Stimulated activated CD4-positive, alpha-beta T cell treated with anti-CD3 and anti-CD28 coated beads, Interleukin-1b, Interleukin-23, amount 100 ng/mL, for 1 hour (primary cell): ENCODE measurements at places on chromosomes 2 and 18.

DNA sequence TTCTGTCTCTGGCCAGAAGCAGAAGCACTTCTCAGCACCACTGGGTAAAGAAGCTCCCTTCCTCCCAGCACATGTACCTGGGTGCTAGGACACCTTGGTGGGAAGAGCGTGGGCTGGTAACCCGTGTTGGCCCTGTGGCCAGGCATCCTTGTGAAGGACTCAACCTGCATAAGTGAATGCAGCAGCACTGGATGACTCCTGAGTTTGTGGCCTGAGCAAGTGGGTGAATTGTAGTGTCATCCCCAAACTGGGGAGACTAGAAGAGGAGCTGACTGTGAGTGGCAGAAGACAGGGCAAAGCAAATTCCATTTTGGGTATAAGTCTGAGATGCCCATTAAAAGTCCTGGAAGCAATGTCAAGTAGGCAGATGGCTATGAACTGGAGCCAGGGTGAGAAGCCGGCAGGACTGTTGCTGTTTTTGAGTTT is 63.4 kb downstream of the STAT1 start:
- DNase-seq, result no peak

- DNase-seq, result no peak
Measured at GRCh38 chr18:57107140-57107832, 39.6 kb upstream of the BOD1L2 start.

GRCh38 chr2:104430359-104430740 is 423.6 kb upstream of the POU3F3 start:
- DNase-seq, result no peak

DNA sequence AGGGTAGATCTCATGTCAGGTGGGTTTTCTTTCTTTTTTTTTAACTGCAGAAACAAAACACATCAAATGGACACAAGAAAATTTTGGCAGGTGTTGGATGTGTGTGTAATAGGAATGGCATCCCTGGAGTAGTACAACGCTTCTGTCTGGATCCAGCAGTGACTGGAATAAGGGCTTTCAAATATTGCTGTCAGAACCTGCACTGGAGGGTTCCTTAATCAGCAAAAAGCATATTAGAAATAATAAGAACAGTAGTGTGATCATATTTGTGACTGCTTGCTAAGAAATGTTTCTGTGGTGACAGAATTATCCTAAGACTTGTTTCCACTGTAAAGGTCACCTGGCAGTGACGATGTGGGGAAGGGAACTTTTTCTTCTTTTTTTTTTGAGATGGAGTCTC is 30.8 kb downstream of the CREG2 start:
- DNase-seq, result no peak

DNA sequence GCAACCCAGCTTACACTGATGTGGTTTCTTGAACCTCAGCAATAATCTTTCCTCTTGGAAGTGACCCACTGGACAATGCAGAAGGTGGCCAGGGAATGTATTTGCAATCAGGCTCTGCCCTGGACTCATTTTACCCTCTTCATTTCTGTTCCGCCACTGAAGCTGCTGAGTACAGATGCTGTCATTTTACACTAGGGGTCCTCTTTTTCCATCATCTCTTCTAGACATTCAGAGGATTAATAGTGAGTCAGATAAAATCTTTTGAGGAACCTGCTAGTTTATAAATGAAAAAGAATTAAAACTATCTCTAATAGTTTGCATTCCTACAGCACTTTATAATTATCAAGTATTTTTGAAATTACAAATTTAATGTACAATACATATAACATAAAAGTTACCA is 87.9 kb upstream of the PNPT1 start:
- no peak for DNase-seq

- no peak for DNase-seq
Measured at GRCh38 chr18:8828300-8828699, 122.9 kb downstream of the MTCL1 start.

- no peak for DNase-seq
Measured at GRCh38 chr2:171087547-171087946, 73.1 kb downstream of the TLK1 start.

- no peak for DNase-seq
Measured at GRCh38 chr2:15722980-15723379, 131.3 kb downstream of the DDX1 start.

GRCh38 chr2:121388371-121388770 is 103.4 kb upstream of the TFCP2L1 start:
- no peak for DNase-seq

GRCh38 chr2:152730591-152731333 is 12.3 kb downstream of the ARL6IP6 start:
- DNase-seq, result no peak

DNA sequence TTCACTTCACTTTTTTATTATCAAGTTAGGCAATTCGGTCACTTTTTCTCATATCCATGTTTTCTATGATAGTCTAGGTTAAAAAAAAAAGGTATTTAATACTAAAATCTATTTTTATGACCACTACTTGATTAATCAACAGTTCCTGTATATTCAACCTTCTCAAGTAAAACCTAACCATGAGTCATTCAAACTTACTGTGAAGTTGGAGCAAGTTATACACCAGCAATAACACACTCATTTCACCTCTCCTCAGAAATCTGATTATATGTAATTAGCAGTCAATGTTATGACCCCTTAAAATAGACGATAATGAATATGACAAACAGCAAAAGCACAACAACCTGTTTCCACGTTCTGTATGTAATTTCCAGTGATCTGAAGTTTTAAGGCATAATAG is 35.0 kb upstream of the ADAM17 start:
- no peak for DNase-seq

DNA sequence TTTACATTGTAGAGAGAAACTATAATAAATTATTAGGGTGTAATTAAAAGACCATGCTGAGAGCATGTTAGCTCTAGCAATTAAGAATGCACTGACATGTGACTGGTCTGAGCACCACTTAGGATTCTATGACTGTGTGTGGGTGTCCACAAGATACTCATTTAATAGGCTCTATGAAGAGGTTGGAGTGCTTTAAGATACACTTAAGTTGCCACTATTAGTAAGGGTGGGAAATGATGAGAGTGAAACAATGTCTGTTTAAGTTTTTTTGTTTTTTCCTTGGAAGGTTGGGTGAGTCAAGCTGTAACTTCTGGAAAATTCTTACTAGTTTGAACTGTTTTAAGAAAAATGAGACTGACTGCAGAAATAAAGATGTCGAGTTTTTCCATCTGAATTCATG is 1.8 kb upstream of the FAP start:
- no peak for DNase-seq

DNA sequence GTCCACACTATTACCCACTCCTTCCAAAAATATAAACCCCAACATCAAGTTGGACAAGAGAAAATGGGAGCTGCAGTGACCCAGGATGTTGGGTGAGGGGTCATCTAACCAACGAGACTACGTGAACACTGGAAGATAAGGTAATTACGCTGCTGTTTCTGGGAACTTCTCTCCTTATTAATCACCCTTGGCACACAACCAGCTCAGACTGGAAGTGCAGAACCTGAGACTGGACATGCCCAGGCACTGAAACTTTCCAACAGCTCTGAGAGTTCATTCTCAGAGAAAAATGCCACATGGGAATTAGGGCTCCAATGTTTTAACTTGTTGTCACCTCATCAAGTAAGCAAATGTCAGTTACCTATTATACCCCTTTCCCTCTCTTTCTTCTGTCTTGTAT is 135.3 kb downstream of the CCDC148 start:
- no peak for DNase-seq

GRCh38 chr2:24285484-24286152 is 74.7 kb downstream of the ITSN2 start:
- no peak for DNase-seq

GRCh38 chr2:180150606-180151005 is 143.5 kb upstream of the CWC22 start:
- no peak for DNase-seq

DNA sequence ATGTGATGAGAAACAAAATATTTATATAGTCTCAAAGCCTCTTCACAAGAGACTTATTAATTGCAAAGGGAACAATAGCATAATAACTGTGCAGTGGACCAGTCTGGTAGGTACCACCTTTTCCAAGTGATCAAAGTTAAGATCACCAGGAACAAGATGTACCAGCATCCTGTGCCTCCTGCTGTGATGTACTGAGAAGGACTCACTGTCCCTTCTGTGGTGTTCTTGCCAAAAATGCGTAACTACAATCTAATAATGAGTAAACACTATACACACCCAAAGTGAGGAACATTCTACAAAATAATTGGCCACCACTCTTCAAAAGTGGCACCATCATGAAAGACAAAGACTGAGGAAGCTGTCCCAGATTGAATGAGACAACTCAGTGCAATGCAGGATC is 14.5 kb downstream of the GNLY start:
- DNase-seq, result no peak

DNA sequence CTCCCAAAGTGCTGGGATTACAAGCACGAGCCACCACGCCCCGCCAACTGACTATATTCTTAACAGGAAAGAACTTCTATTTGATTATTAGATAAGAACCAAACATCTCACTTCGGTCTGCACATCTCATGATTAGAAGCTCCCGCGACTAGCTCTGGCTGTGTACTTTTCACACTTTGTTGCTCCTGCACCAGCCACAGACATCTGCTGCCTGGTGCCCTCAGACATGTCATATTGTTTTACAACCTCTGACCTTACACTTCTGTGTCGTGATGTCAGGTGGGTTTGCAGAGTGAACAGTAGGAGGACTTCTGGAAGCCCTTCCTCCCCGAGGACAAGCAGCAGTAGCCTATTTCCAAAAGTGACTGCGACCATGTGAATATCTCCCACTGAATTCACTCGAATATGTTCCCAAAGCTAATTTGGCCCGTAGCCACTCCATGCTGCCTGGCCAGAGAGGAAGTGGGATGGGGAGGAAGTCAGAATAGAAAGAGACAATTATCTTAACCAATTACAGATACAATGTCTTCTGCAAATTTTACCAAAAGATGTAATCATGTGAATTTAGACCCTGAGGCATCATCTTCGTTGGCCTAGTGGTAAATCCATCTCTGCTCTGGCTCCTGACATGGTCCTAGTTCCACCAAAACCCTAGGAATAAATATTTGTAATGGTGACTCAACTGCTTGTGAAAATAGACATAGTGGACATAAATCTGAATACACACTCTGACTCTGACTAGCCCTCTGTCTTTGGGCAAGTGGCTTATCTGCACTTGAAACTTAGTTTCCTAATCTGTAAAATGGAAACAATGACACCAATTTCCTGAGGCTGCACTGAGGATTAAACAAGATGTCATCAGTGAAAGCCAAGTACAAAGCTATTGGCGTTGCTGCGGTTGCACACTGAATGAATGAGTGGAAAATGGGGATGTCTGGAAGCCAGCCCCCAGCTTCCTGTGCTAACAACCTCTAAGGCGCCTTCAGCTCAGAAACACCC is 406.1 kb downstream of the LRATD1 start:
- no peak for DNase-seq

- DNase-seq, result no peak
Measured at GRCh38 chr2:232410238-232410900, 3.7 kb downstream of the ALPG start.

DNA sequence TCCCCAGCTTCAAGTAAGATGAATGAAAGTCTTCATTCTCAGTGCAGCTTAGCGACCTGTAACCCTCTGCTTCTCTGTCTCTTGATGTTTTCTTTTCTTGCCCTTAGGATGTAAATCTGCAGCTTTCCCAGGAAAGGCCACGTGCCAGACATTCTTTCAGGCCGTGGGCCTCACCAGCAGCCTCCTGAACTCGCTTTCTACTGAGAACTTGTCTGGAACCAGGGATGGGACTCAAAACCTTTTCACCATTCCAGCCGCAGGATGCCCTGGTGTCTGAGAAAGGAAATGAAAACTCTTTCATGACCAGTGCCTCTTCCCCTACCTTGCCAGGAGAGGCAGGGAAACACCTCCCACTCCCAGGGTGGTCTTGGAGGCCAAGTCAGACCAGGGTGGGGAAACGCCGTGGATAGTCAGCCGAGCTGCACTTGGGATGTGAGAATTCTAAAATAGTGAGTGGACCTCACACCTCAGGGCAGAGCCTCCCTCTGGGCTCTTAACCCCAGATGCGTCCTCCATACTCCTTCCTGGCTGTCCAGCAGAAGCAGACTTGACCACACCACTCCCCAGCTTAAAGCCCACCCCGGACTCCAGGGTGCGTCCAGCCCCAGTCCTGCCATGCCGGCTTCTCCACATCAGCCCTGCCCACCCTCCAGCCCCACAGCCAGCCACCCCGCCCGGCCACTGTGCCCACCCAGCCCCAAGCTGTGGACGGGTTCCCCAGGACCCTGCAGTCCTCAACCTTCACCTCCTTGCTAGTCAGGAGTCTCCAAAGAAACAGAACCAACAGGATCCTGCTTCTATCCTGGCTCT is 115.5 kb downstream of the TWIST2 start:
- DNase-seq, result no peak

DNA sequence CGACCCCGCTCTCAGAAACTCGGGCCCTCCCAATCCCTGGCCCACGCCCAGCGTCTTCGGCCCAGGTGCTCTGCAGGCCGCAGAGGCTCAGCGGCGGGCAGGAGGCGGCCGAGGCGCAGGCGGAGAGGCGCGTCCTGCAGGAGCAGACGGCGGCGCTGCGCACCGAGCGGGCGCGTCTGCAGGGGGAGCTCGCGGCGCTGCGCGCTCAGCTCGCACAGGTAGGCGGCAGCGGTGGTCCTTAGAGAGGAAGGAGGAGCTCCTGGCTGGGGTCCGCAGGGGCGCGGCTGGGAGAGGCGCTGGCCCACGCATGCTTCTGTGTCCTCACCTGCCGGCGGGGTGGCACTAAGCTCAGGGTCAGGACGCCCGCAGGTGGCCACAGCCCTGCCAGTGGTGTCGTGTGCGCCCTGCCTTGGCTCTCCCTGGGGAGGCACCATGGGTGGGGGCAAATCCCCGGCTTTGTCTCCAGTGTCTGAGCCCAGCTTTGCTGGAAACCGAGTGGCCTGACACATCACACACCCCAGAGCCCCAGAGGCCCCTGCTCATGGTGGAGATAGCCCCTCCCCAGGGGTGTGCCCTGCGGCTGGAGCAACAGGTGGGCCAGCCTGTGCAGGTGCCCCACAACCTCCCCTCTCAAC is 14.9 kb upstream of the SNED1 start:
- no peak for DNase-seq

- no peak for DNase-seq
Measured at GRCh38 chr2:3169106-3169870, 208.3 kb downstream of the EIPR1 start.

- no peak for DNase-seq
Measured at GRCh38 chr2:127386246-127386645, 1.5 kb downstream of the MAP3K2 start.

DNA sequence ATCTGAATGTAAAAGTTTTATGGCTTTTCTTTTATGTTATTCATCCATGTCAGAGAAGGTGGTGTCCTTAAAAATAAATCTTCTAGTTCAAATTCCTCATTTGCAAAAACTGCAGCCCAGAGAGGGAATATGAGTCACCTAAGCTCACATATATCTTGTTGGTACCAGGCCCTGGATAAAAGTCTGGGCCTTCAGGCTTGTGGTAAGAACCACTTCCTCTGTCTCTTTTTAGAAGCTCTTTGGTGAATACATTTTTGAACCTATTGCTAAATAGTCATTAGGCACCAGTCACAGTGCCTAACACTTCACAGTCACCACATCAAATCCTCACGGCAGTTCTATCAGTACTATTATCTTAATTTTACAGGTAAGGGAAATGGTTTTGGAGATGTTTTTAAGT is 199.2 kb downstream of the KCNS3 start:
- DNase-seq, result no peak

- no peak for DNase-seq
Measured at GRCh38 chr2:128702616-128703015, 383.9 kb upstream of the HS6ST1 start.
